ENCODE measurements at places on chromosomes 7 and 10.
A peak's percentile ranks its signal among the peaks of the same experiment; 100 is the strongest.

GRCh38 chr7:133478591-133479135 lies 225.8 kb downstream of the EXOC4 start:
- no peak for DNase-seq

DNA sequence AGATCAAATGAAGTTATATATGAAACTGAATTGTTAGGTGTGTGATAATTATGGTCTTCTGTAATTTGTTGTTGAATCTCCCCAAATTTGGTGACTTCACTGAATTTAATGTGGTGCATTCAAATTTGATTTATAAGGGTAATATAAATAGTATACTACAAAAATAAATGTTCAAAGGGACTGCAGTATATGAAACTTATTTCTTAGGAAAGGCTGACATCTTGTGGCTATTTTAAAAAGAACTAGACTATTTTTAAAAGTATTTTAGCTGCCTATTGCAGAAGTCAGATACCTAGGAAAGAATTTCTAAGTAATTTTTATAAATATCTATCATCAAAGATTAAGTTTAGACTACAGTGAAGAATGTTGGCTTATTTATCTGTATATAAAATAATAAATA lies 36.6 kb downstream of the ATRNL1 start:
- no peak for DNase-seq

- DNase-seq = no peak
Measured at GRCh38 chr7:38846280-38846679, 62.7 kb downstream of the VPS41 start.

GRCh38 chr7:107960272-107960671 lies 42.7 kb downstream of the LAMB1 start:
- DNase-seq = no peak

DNA sequence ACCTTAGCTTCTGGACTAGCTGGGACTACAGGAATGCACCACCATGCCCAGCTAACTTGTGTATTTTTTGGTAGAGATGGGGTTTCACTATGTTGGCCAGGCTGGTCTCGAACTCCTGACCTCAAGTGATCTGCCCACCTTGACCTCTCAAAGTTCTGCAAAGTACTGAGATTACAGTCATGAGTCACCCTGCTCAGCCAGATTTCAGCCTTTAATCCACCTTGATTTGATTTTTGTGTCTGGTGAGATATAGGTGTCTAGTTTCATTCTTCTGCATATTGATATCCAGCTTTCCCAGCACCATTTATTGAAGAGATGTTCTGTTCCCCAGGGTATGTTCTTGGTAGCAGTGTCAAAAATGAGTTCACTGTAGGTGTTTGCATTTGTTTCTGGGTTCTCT lies 20.1 kb upstream of the CYP3A7 start:
- no peak for DNase-seq

DNA sequence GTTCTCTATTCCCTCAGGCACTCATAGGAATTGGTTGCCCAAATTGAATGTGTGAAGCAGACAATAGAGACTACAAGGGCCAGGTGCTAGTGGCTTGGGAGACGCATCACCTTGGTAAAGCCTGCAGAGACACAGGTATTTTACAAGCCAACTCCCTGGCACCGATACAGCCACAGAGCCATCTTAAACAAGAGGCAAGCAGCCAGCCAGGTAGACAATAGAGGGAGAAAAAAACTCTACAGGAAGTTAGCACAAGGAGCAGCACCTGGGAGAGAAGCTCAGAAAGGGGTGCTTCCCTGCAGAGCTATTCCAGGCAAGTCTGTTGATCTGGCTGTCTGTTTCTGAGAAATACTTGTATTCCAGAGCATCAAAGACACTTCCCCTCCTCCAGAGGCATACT lies 43.0 kb upstream of the CDK1 start:
- DNase-seq = no peak

GRCh38 chr7:148289630-148290029 lies 300.9 kb upstream of the C7orf33 start:
- no peak for DNase-seq

DNA sequence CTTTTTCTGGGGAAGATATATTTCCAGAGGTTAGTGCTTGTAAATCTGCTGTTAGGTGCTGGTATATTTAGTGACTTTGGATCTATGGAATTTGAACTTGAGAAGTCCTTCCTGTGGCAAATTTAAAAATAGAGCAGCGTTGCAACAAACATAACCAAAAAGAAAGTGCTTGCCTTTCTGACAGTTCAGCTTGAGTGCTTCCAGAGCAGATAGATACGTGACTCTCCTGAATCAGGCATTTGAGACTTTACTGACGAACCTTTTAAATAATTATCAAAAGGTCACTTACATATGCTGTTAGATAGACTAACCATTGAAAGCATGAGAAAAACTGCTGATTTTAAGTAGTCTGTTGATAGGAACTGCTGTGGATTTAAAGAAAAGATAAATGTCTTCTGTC lies 387.5 kb upstream of the LRRTM3 start:
- DNase-seq = no peak

GRCh38 chr7:129188892-129189660 lies 643 bp downstream of the SMO start:
- DNase-seq = no peak

DNA sequence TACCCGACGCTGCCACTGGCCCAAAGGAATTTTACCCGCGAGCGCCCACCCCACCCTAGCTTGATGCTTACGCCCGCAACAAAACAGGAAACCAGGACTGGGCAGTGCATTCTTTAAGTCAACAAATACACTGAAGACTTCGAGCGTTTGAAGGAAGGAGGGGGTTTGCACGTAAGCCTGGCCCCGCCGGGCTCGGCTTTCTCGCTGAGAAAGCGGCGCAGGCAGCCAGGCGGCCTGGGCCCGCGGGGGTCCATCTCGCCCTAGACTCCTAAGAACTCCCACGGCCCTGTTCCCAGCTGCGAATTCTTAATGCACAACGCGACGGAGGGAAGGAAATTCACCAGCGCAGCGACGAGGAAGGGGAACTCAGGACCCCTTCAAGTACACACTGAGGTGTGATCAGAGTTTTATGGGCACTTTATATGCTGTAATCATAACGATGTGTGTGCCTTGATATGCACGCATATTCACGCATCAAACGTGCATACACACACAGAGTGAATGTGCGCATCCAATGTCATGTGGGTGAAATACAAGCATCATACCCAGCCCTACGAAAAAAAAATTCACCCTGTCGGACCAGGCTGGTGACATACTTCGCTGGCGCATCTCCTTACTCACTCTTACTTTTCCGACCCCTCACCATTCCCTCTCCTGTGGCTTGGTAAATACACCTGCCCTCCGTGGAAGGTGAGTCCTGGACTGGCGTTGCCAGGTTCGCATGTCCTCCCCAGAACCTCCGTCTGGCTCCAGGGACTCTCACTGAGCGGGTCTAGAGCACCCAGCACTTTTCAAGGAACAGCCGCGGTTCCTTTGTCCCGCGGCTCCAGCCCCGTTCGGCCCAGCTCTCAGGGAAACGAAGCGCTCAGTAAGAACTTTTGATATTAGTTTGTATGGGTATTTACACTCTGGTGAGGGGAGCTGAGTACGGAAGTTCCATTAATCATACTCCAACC lies 5.7 kb upstream of the HOXA13 start:
- no peak for DNase-seq

- DNase-seq = no peak
Measured at GRCh38 chr10:3417096-3417495, 244.5 kb upstream of the PITRM1 start.

GRCh38 chr7:157568106-157568769 lies 231.4 kb downstream of the DNAJB6 start:
- no peak for DNase-seq

- DNase-seq = no peak
Measured at GRCh38 chr7:2734751-2735571, 47.0 kb downstream of the AMZ1 start.

- DNase-seq = no peak
Measured at GRCh38 chr10:88565072-88565471, 18.0 kb downstream of the RNLS start.

GRCh38 chr10:128078136-128078969 lies 47.9 kb downstream of the MKI67 start:
- DNase-seq = peak; percentile 33

DNA sequence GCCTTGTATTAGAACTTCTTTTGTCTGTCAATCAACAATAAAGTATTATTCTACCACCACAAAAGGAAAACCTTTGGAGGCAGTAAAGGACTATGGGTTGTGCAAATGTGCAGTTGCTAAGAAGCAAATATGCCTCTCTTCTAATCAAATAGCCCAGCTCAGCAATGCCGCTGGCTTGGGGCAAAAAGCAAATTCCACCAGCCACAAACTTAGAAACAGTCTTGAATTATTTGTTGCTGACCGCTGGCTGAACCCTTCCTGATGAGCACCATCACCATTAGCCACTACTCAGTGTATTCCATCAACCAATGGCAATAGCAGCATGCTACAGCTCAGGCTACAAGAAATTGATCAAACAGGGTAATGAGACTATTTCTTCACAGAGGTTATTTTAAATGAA lies 51.0 kb downstream of the SKAP2 start:
- DNase-seq = no peak

- no peak for DNase-seq
Measured at GRCh38 chr10:35480142-35480541, 125.0 kb upstream of the GJD4 start.

DNA sequence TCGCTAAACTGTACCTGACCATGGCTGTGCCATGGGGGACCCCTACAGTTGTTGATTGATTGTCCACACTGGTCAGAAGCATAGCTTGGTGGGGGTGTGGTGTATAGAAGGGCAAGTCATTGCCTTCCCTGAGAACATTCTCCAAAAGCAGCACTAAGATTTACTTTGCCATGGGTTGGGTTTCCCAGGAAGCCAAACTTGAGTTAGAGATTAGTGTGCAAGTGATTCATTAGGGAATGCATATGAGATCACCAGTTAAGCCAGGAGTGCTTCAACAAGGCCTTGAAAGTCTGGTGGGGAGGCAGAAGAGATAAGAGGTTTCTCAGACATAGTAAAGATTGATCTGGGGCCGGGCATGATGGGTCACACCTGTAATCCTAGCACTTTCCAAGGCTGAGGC lies 21.4 kb upstream of the TPST1 start:
- DNase-seq = no peak

- no peak for DNase-seq
Measured at GRCh38 chr7:155930527-155930926, 118.3 kb upstream of the SHH start.

GRCh38 chr7:140697447-140698143 lies 1.1 kb downstream of the NDUFB2 start:
- no peak for DNase-seq

DNA sequence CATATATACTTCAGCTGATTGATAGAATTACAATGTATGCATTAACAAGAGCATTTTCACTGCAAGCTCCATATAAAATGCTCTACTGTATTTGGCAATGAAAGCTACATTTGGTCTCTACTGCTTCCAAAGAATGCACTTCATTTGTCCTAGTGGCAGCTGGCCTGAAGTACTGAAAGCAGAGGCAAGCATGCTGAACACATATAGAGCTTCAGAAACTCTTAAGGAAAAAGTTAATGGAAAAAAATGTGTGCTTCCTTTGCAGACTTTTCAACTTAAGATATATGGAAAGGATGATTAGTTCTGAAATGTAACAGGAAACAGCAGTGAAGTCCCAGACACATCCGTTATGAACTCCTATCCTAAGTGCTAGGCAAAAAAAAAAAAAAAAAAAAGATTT lies 537.1 kb upstream of the POM121L12 start:
- DNase-seq = no peak

GRCh38 chr7:45506059-45506458 lies 68.1 kb upstream of the ADCY1 start:
- DNase-seq = no peak

GRCh38 chr10:87619705-87620104 lies 40.0 kb upstream of the PAPSS2 start:
- DNase-seq = no peak

DNA sequence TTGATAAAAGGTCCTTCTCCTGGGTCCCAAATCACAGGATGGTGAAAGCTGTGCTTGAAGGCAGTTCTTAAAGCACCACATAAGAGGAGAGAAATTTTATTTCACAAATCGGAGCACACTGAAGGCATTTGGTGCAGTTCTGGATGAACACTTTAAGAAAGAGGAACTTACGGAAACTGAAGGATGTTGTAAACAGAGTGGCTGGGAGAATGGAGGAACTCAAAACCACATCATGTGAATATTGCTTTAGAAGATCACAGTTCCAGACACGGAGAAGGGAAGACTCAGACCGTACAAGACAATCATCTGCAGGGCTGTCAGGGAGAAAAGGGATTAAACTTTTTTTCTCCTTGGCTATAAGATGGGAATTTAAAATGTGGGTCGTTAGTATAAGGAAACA lies 9.0 kb upstream of the GPR141 start:
- no peak for DNase-seq

GRCh38 chr10:43595739-43596298 lies 10.4 kb upstream of the ZNF485 start:
- no peak for DNase-seq

DNA sequence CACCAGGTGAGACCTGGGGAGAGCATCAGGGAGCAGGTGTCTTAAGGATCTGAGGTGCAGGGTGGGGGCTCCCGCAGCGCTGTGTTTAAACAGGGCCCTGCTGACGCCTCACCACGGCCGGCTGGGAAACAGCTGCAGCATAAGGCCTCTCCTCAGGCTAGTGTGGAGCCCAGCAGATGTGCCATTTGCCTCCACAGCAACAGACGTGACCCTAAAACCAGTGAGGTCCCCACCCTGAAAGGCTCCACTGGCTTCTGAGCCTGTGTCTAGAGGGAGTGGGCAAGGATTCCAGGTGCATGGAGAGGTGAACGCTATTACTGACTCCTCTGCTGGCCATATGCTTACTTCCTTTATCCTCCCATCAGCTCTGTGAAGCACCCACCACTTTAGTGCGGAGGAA lies 47.8 kb downstream of the SYPL1 start:
- no peak for DNase-seq

DNA sequence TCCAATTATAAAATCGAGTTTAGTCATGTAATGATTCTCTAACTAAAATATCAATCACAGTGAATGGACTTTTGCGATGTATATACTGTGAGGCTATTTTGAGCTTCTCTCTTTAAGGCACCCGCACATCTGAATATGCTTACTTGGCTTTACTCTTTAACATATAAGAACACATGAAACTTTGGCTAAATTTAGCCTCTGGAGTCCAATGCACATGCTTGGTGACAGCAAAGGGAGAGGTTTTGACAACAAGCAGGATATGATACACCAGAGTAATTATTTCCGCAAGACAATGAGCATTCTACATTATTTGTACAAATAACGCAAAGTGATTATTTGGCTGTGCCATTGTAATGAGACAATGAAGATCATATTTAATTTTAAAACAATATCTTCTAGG lies 72.4 kb downstream of the ARID5B start:
- no peak for DNase-seq

Measured in naive thymus-derived CD4-positive, alpha-beta T cell (primary cell).